GM12891 (cell line): ENCODE measurements at places on chromosomes 2 and 18.

GRCh38 chr2:63981702-63982103, 37.5 kb downstream of the VPS54 start:
- no peak for DNase-seq

DNA sequence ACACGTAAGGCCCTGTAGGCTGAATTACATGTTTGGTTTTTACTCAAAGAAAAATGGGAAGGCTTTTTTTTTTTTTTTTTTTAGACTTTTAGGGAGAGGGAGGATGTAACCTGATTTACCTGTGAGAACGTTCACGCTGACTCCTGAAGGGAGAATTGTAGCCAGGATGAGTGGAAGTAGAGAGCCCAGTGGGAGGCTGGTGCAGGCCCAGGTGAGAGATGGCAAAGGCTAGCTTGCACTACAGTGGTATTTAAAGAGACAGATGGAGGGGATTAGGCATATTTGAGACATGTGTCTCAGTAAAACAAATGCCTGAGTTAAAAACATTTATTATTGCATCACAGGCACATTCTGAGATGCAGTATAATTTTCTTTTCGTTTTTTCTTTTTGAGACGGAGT, 107.9 kb downstream of the CCDC85A start:
- no peak for DNase-seq

GRCh38 chr18:62610351-62610700, 87.5 kb downstream of the ZCCHC2 start:
- DNase-seq = no peak

DNA sequence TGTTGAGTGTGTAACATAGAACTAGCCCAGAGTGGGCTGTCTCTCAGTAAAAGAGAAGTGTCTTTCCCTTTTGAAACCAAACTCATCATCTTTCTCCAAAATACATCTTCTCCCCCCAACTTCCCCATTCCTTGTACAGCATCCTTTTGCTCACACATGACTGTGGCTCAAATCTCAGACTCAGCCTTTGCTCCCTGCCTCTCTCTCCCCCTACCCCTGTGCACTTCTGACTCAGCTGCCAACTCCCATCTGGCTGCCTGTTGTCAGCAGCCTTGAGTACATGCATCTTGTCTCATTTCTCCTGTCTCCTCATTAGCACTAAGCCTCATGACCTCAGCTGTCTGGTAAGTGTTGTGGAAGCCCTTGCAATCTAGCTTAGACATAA, 18.1 kb upstream of the MGAT4A start:
- DNase-seq = no peak

- DNase-seq = no peak
Observed at GRCh38 chr2:172260336-172260735, 157.6 kb upstream of the DLX2 start.

DNA sequence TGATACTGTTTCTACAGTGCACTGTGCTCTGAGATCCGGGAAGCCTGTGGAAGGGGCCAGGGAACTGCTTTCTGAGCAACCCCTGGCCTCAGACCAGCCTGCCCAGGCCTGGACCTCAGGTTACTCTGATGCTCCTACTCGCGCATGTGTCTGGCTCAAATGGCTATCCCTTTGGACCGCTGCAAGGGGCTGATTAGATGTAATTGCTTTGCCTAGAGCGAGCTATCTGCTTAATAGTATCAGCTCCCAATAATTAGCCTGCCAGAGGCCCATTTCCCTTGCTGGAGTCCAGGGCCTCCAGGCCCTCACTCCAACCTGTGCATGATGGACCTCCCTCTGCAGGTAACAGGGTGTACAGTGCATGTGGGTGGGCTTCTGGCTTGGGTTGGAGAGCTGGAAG, 7.2 kb upstream of the KCNK3 start:
- DNase-seq = no peak

DNA sequence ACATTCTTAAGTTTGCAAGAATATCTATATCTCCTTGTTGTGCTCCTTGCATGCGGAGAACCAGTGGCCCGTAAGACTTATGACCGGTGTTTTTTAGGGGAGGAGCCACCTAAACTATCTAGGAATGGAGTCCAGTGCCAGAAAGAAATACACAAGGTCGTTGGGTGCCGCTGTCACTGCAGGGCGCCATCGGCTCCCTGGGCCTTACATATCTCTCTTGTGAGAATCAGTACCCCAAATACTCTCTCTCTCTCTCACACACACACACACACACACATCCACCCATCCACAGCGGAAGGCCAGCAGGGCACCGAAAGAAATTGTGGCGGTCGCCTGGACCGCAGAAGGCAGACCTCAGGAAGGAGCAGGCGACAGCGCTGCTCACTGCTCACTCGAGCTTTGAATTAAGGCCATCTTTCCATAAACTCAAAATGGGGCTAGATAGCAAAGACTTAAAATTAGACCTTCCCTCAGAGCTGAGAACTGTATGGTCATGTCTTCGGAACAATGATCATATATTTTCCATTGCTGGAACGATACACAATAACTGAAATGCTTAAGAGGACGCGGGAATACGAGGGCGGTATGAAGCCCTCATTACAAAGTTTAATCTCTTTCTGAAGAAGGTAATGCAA, 10.4 kb downstream of the NR4A2 start:
- DNase-seq = no peak

GRCh38 chr18:80154293-80154692, 45.2 kb downstream of the ADNP2 start:
- no peak for DNase-seq

DNA sequence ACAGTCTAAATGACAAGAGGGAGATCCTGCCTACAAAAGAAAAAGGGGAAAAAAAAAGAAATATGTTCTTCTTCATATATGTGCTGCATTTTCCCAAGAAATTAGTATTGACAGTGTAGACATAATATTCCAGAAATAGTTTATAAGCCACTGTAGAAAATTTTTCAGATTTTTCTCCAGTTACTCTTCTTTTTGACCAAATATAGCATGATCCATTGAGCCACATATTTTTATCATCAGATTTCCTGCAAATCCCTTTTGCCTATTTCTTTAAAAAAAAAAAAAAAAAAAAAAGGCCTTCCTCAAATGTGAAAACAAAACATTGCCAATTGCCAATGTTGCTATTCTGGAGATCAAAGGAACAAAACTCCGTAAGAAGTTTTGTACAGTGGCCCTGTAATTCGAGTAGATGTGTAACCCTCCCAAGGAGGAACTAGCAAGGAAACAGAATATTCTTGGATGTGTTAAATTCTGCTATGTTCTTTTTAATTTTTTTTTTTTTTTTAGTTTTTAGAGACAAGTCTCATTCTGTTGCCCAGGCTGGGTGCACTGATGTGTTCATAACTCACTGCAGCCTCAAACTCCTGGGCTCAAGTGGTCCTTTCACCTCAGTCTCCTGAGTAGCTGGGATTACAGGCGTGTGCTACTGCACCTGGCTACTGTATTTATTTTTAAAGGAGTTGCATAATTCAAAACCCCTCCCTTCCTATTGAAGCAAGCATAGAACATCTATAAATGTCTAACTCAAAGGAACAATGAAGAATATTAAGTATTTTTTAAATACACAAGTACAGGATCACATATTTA, 12.5 kb upstream of the CABYR start:
- DNase-seq = no peak

GRCh38 chr18:31045599-31045998, 3.1 kb upstream of the DSC3 start:
- no peak for DNase-seq

DNA sequence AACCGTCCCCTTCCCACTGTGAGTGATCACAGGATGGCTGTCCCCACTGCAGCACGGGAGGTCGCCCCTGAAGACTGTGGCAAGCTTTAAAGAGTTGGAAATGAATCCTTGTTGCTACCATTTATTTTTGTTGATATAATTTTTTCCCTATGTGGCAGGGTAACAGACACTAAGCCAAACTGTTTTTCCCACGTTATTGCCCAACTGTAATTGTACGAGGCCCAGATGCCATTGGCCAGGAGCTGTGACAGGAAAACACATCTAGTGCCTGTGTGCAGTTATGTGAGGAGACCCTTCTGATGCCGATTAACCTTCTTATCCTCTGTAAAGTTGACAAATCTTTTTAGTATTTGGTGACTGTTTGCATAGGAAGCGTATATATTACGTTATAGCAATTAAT, 44.2 kb downstream of the MRPS9 start:
- no peak for DNase-seq

DNA sequence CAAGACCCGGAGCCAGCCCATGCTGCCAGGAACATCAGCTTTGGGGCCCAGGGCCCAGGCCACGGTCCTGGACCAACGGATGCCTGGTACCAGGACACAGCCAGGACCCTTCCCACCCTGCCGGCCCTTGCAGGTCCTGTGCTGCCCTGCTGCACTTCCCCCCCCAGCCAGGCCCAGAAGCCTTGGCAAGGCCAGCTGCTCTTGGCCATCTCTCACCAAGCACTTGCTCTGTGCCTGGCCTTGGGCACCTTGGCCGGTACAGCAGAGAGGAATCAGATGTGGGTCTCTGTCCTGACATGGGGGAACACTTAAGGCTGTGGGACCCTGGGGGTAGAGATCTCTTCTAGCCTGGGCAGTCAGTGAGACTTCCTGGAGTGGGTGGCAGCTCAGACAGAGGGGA, 28.9 kb downstream of the BIN1 start:
- DNase-seq = no peak

- no peak for DNase-seq
Observed at GRCh38 chr2:26270373-26270772, 25.6 kb downstream of the HADHB start.

- no peak for DNase-seq
Observed at GRCh38 chr2:187526792-187527191, 27.4 kb downstream of the TFPI start.
